ENCODE measurements at places on chromosomes 6 and 20. TPM values are rescaled to one million over a fixed set of nuclear protein-coding genes. Genes with fewer than 3 reads are reported as not detected.

LY6G6C gene
- not detected for total RNA-seq

BPI gene
- not detected for total RNA-seq

DSN1 gene
- 5.6 TPM for total RNA-seq

SLC22A7 gene
- total RNA-seq = not detected

MYMX gene
- total RNA-seq = 4.2 TPM

C20orf202 gene
- total RNA-seq = not detected

DNA sequence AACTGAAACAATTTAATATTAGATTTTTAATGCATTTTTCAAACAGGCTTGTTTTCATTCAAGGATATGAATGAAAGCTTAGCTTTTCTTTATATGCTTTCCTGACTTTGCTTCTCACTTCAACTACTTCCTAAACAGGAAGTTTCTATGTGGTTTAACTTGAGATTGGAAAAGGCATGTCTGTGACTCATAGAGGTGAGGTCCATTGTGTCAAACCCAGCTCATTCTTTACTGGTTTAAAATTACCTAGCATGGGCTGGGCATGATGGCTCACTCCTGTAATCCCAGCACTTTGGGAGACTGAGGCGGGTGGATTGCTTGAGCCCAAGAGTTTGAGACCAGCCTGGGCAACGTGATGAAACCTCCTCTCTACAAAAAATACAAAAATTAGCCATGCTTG is 34.4 kb downstream of the EFHC1 start:
- DNase-seq = no peak
- H3K36me3 ChIP-seq = no peaks in the 10 kb centered on the region

GRCh38 chr20:507761-508332 is 35.7 kb downstream of the CSNK2A1 start:
- DNase-seq = no peak
- H3K4me1 ChIP-seq = peaks cover 54% of the 10 kb centered on the region
- peak overlapping the region; percentile 62 for H3K27ac ChIP-seq
- H3K36me3 ChIP-seq = peaks cover 7% of the 10 kb centered on the region
- no peaks in the 10 kb centered on the region for H3K27me3 ChIP-seq

DNA sequence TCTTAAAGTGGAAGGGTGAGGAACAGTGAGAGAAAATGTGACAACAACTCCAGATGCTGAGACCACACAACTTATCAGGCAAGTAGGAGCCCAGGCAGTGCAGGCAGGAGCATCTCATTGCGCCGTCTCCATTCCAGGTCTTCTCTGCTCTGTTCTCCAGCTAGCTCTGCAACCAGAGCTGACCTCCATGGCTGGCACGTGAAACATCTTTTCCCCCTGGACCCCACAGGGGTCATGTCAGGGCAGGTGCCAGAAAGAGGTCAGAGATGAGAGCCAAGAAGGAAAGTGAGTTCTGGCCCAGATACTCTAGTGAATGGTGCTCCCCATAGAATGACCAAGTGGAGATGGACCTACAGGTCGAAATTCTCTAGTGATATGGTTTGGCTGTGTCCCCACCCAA is 281.4 kb downstream of the SMOC2 start:
- H3K27ac ChIP-seq = no peak overlapping the region
- H3K36me3 ChIP-seq = no peaks in the 10 kb centered on the region
- no peak overlapping the region for H3K4me3 ChIP-seq
- DNase-seq = no peak
- H3K4me1 ChIP-seq = no peaks in the 10 kb centered on the region

DNA sequence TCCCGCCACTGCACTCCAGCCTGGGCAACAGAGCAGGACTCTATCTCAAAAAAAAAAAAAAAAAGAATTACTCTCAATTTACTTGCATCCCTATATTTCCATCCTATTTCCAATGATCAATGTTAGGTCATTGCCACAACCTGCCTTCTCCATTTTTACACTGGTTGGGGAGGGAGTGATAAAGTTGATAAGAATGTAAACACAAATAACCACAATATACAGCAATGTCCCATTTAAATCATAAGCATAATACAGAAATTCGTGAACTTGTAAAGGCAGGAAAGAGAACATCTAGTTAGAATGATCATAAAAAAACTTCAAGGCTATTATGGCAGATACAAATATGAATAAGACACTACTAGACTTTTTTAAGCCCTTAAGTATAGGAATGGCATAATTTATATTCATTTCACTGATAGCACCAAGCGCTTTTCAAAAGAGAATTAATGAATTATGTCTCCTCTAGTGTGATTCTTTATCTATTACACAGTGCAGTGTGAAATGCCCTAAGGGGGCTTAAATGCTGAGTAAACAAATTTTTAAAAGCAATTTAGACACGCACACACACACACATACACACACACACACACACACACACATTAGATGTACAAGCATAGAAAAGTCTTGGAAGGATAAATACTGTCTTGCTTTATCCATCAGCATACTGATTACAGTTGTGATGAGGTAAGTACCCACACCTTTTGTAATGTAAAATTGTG is 33.5 kb upstream of the RAB23 start:
- H3K4me1 ChIP-seq = peaks cover 4% of the 10 kb centered on the region
- no peak for DNase-seq
- H3K36me3 ChIP-seq = no peaks in the 10 kb centered on the region
- no peak overlapping the region for H3K27ac ChIP-seq
- no peak overlapping the region for H3K4me3 ChIP-seq
- no peaks in the 10 kb centered on the region for H3K27me3 ChIP-seq

DNA sequence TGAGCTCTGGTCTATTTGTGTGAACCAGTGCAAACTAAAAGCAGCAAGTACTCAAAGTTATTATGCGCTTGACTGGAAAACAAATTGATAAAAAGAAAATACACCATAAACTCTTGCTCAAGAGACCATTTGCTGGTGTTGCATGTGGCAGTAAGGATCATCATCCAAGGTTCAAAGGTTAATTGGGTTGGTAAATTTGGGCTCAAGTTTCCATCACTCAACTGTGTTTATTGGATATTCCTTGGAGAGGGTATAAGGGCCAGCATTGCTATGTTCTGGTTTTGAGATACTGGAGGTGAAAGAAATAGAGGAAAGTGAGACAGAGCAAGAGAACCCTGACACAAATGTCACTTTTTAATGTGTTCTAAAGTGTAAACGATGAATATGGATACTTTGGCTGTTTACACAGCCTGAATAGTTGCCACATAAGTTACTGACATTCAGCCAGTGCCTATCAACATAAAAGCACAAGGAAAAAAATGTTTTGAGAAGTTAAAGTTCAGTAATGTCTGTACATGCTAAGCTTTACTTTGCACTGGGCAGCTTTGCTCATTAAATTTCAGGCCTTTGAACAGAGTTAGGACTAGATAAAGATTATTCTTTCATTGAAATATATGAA is 736.1 kb downstream of the HDGFL1 start:
- no peak overlapping the region for H3K27ac ChIP-seq
- no peaks in the 10 kb centered on the region for H3K27me3 ChIP-seq
- peaks cover 4% of the 10 kb centered on the region for H3K4me1 ChIP-seq
- H3K4me3 ChIP-seq = no peak overlapping the region

DNA sequence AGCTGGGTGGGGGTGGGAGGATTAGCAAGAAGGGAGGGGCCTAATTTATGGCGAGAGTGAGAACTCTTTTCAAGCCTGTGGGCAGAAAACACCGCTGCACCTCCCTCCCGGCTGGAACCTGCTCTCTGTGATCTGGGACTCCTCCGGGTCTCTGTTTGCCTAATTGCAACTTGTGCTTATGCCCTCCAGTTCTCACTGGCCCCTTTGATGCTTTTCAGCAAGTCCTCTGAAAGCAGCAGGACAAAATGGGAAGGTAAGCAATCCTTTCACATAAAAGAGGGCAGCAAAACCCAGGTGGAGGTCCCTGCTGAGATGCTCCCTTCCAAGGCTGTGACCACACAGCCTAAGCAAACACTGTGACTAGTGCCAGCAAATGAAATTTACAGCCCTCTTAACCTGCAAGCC is 523.0 kb upstream of the FLRT3 start:
- no peaks in the 10 kb centered on the region for H3K27me3 ChIP-seq
- no peak overlapping the region for H3K4me3 ChIP-seq
- no peak for DNase-seq

DNA sequence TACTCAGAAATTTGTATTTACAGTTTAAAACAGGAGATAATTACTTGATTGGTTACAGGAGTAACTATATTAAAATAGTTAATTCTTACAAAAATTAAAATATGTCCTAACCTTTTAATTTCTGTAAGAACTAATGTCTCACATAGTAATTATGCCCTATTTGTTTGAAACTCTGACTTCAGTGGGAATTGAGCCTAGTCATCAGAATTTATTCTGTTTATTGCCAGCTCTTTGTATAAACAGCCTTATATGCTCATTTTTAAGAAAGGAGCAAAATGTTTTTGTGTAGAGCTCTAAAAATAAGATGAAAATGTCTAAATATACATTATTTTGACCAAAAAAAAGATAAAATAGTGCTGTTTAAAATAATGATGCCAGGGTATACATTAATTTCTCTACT is 21.5 kb downstream of the TRMT11 start:
- no peaks in the 10 kb centered on the region for H3K27me3 ChIP-seq
- H3K36me3 ChIP-seq = peaks cover 22% of the 10 kb centered on the region
- no peaks in the 10 kb centered on the region for H3K4me1 ChIP-seq
- DNase-seq = no peak

- H3K27me3 ChIP-seq = no peaks in the 10 kb centered on the region
- no peaks in the 10 kb centered on the region for H3K36me3 ChIP-seq
- H3K4me1 ChIP-seq = peaks cover 28% of the 10 kb centered on the region
- no peak overlapping the region for H3K4me3 ChIP-seq
- no peak overlapping the region for H3K27ac ChIP-seq
Measured at GRCh38 chr20:57712341-57712740, 2.5 kb upstream of the PMEPA1 start.

GRCh38 chr20:44355498-44356352 is at the start of gene HNF4A:
Gene HNF4A (plus strand): TSS chr20:44355699. CDS start chr20:44355805, 106 bp downstream.
- H3K27me3 ChIP-seq = no peaks in the 10 kb centered on the region
- peak within 1 kb of the TSS; percentile 59 for H3K4me3 ChIP-seq
- peak within 1 kb of the TSS; percentile 94 for H3K27ac ChIP-seq
- peaks cover 39% of the 10 kb centered on the region for H3K4me1 ChIP-seq
- H3K36me3 ChIP-seq = no peaks in the 10 kb centered on the region
- peak; percentile 84 for DNase-seq

DNA sequence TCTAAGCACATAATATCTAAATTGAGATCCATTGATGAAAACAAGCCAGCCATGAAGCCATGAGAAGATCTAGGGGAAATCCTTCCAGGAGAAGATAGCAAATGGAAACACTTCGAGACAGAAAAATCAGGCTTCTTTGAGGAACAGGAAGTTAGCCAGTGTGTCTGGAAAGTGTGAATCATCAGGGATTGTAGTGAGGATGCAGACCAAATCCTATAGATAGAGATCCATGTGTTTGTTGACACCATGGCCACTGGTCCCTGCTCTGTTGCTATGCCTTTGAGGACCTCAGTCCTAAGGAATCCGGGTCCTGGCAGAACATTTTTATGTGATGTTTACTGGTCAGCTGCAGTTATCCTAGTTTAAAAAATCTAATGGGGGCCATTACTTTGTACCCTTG is 6.6 kb upstream of the ELOVL2 start:
- no peak overlapping the region for H3K27ac ChIP-seq
- peaks cover 15% of the 10 kb centered on the region for H3K4me1 ChIP-seq
- H3K36me3 ChIP-seq = no peaks in the 10 kb centered on the region
- H3K4me3 ChIP-seq = no peak overlapping the region

DNA sequence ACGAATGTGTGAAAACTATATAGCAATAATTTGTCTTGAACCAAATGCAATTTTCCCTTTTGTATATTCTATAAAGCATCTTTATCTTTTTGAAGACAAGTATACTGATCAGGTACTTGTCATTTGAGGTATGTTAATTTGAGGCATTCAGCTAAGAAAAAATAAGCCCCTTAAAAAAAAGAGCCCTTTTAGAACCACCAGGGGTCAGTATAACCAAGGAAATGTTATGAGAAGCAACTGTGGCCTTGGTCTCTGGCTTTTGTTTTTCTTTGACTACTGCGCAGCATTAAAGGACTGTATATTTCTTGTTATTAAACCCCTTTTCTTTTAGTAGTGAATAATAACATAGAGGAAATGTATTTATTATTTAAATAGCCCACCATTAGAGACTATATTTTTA is 43.1 kb downstream of the CD109 start:
- H3K4me3 ChIP-seq = no peak overlapping the region
- no peak for DNase-seq
- H3K27me3 ChIP-seq = no peaks in the 10 kb centered on the region
- no peaks in the 10 kb centered on the region for H3K36me3 ChIP-seq

DNA sequence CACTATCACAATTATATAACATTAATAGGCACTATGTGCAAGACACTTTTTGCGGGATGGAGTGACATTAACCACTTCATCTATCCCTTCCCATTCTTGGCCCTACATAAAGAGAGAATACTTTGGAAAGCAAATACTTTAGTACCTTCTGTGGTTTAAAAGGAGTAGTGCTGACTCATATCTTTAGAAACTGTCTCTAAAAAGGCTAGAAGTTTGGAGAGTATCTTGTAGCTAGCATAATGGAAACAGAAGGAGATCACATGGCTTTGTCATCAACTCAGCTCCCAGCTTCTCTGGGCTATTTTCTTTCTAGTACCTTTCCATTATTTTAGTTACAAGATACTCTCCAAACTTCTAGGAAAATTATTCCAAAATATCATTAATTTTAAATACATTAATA is 157.5 kb downstream of the ADGRG6 start:
- no peaks in the 10 kb centered on the region for H3K27me3 ChIP-seq
- H3K27ac ChIP-seq = no peak overlapping the region
- H3K4me3 ChIP-seq = no peak overlapping the region

GRCh38 chr6:132167929-132168892 is 217.0 kb upstream of the CCN2 start:
- no peaks in the 10 kb centered on the region for H3K4me1 ChIP-seq
- peak overlapping the region; percentile 50 for H3K27ac ChIP-seq
- no peak for DNase-seq
- no peak overlapping the region for H3K4me3 ChIP-seq
- H3K27me3 ChIP-seq = no peaks in the 10 kb centered on the region

DNA sequence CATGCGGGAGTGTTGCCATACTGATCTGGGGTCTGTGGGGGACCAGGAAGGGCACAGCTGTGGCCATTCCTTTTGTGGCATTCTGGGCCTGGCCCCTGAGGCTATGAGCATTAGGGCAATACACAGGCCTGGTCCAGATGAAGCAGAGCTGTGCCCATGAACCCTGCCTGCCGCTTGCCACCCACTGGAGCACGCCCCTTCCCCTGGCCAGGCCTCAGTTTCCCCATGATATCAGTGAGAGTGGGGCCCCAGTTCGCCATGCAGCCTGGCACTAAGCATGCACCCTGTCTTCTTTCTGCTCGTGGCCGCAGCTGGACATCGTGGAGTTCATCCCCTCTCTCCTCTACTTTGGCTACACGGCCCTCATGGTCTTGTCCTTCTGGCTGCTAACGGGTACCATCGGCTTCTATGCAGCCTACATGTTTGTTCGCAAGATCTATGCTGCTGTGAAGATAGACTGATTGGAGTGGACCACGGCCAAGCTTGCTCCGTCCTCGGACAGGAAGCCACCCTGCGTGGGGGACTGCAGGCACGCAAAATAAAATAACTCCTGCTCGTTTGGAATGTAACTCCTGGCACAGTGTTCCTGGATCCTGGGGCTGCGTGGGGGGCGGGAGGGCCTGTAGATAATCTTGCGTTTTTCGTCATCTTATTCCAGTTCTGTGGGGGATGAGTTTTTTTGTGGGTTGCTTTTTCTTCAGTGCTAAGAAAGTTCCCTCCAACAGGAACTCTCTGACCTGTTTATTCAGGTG is 42.4 kb downstream of the PLAGL2 start:
- H3K27ac ChIP-seq = no peak overlapping the region
- no peaks in the 10 kb centered on the region for H3K36me3 ChIP-seq
- no peak overlapping the region for H3K4me3 ChIP-seq
- H3K4me1 ChIP-seq = no peaks in the 10 kb centered on the region
- no peak for DNase-seq

Data from body of pancreas (tissue), 4 donors.